ENCODE measurements at places on chromosomes 3 and 15. TPM values are rescaled to one million over a fixed set of nuclear protein-coding genes. Genes with fewer than 3 reads are reported as not detected.

DNA sequence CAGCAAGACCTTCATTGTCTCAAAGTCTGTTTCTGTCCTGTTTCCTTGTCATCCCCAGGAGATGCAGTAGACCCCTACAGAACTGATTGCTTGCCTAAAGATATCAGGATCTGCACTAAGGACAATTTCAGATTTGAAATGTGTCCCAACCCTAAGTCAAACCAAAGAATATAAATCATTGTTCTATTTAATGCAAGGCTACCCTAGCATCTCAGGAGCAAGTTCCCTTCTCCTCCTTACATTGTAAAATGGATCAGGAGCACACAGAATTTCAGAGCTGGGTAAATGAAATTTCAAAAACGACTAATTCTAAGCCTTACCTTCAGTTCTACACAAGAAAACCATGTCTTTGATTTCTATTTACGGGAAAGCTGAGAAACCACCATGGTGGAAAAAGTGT is 360.9 kb upstream of the KCNH8 start:
- DNase-seq, result no peak

DNA sequence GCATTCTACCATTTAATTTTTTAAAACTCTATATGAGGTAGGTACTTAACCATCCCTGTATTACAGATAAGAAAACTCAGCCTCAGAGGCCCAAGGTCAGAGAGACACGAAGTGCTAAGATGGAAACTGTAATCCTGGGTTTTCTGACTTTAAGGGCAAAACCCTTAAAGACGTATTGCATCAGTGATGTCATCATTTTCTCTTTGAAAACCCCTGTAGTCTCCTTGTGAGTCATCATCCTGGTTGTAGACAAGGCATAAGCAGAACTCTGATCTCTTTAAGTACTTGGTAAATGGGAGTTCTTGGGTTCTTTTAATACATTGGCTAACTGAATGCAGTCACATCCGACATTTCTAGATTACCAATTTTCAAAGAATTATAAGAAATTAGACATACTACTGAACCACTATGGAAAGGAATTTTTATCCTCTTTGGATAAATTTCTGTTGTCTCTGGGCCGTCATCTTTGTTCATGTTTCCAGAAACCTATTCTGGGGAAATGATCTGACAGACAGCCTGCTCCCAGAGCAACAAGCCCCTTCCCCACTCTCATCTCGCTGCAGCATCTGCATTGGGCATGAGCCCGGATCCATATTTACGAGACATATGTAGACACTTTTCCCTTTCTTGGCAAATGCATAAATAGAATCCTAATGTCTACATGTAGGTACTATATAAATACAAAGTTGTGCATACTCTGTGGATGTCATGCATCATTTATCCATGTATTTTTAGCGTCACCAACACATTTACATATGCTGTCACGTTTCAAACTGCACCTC is 48.7 kb upstream of the MDFIC2 start:
- no peak for DNase-seq

DNA sequence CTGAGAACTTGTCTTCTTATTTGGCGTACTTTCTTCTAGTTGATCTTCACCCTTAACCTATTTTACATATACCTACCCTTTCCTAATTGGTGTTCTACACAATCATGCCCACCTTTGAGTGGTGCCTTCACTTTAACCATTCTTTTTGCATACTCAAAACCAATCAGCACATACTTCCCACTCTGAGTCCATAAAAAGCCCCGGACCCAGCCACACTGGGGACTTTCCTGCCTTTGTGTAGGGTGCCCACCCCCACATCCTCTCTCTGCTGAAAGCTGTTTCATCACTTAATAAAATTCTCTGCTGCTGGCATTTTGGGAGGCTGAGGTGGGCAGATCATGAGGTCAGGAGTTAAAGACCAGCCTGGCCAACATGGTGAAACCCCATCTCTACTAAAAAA is 15.9 kb upstream of the CHST2 start:
- no peak for DNase-seq

GRCh38 chr3:129460155-129460554 is 20.1 kb downstream of the IFT122 start:
- DNase-seq, result no peak

Gene CHST2
- 27.4 TPM for polyA plus RNA-seq

Gene CRBN
- 66.6 TPM for polyA plus RNA-seq
